Femur (tissue), 1 donor: ENCODE measurements at places on chromosomes 4 and X.

GRCh38 chrX:105017641-105018040, 202.9 kb downstream of the TEX13A start:
- no peak for DNase-seq

GRCh38 chrX:18994713-18995112, 10.8 kb upstream of the PHKA2 start:
- no peak for DNase-seq

GRCh38 chr4:38124961-38125360, 164.8 kb downstream of the PTTG2 start:
- no peak for DNase-seq

DNA sequence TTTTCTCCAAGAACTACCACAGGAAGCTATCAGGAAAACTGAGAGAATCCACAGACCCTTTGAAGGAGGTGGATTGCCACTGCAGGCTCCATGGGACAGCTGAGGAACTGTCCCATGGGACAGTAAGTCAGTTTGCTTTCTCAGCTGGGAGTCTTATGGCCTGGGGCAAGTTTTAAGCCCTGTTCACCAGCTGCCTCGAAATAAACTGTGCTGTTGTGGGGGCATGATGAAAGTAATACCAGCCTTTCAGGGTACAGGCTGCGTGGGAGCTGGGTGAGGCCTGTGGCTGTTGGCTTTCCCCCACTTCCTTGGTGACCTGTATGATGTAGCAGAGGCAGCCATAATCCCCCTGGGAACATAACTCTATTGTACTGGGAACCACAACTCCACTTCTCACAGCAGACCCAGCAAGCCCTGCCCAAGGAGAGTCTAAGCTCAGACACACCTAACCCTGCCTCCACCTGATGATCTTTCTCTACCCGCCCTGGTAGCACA, 452.1 kb downstream of the STPG2 start:
- no peak for DNase-seq

DNA sequence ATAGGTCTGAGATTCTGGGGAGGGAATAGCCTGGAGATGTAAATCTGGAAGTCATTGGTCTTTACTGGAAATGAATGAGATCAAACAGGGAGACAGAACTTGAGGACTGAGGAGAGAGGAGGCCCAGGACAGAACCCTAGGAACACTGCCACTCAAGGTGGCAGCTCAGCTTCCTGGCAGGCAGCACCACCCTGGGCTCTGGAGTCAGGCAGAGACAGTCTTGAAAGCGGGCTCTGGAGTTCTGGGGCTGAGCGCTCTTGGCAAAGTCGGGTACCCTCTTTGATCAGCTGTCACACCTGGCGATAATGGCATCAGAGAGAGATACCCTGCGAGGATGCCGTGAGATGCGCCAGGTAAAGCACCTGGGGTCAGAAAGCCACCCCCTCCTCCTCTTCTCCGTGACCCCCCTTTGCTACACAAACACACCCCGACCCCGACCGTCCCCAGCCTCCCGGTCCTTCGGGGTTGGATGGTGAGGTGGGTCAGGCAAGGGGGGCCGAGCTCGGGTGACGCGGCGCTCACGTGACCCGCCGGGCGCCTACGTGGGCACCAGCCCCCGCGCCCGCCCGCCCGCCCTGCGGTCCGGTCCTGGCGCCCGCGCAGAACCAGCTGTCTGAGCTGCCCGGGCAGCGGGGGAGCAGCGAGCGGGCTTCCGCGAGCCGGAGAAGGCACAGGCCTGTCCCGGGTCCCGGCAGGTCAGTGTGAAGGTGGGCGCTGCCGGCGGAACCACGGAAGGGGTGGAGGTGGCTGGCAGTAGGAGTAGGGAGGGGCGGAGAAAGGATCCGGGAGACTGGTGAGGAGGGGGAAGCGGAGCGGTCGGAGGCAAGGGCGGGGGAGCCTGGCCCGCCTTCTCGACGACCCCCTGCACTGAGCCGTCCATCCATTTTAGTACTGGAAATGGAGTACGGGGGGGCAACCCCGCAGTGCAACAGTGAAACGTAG, at the start of gene TCEAL3:
TSS of gene TCEAL3 (plus strand) at position 600 of the 942 bp plus-strand sequence. CDS start 1,102 bp downstream, outside the sequence.
- peak; percentile 65 for DNase-seq

DNA sequence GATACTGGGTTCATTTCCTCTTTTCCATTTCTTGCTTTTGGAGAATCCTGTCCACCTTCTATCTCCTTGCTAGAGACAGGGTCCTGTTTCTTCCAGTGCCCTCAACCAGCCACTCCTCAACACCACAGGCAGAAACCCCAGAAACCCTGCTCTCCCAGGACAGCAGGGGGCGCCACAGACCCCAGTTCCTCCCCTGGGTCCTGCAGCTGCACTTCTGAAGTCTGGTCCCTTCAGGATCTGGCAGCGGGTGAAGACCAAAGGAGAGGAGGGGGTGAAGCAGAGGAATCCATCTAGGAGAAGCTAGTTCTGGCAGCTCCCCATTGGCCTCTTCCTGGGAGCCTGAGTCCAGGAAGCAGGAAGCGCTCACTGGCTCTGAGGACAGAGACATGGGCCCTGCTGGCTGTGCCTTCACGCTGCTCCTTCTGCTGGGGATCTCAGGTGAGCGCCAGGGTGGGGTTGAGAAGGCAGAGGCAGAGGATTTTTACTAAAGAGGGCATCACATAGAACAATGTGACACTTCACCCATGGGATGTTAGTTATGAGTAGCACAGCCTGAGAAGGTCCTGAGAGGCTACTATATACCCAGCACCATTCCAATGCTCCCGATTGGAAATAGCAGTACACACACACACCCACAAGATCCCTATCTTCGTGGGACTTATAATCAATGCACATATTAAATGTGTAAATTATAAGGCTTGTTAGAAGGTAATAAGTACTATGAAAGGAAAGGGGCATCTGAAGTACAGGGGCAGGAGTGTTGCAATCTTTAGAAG, at the start of gene PRSS48:
TSS of gene PRSS48 (plus strand) at position 375 of the 776 bp plus-strand sequence. CDS start at position 387, 12 bp downstream.
- DNase-seq = peak; percentile 50

DNA sequence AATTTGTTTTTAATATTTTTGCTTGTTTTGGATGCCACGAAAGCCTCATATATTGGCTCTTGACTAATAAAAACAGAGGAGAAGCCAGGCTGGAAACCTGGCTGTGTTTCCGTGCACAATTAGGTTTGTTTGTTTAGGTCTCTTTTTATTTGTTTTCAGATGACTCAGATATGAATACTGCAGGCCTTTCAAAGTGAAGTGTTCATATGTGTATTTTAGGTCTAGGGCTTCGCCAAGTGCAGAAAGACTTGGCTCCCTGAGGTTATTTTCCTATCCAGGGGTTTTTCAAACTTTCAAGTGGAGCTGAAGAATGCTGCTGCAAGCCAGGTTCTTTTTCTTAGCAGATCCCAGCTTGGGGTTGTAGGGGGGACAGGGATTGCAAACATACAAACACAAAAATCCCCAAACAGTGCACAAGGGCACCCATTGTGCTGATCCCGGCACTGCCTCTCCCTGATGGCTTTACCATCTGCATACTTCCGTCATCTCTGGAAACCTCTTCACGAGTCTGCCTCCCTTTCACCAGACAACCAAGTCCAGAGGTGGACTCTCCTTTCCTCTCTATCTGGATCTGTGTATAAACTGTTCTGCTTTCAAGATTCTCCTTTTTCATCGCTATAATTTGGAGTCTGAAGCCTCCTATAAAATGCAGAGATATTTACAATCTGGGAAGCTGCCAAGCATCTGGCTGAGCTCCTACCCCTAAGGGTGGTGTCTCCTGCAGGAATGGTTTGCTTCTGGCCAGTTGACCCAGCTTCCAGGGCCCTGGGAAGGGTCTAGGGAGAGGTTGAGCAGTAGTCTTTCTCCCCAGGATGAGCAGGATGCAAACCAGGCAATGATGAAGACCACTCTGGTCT, 108.6 kb downstream of the SMIM20 start:
- peak; percentile 86 for DNase-seq

- no peak for DNase-seq
Measured at GRCh38 chr4:28391877-28392276, 1531.2 kb downstream of the STIM2 start.

- no peak for DNase-seq
Measured at GRCh38 chr4:124432500-124432899, 280.0 kb downstream of the ANKRD50 start.

- no peak for DNase-seq
Measured at GRCh38 chrX:100883654-100884053, 9.5 kb upstream of the NOX1 start.

DNA sequence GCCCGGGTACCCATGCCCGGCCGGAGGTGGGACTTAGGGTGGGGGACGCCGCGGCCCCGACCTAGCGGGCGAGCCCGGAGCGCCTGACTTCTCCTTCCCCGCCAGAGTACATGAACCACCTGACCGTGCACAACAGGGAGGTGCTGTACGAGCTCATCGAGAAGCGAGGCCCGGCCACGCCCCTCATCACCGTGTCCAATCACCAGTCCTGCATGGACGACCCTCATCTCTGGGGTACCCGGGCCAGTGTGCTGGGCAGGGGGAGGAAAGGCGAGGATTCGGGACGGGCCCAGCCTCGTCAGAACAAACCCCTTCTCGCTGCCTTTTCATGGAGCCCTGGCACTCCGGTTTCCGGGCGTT, 622 bp downstream of the TAFAZZIN start:
- peak; percentile 74 for DNase-seq

DNA sequence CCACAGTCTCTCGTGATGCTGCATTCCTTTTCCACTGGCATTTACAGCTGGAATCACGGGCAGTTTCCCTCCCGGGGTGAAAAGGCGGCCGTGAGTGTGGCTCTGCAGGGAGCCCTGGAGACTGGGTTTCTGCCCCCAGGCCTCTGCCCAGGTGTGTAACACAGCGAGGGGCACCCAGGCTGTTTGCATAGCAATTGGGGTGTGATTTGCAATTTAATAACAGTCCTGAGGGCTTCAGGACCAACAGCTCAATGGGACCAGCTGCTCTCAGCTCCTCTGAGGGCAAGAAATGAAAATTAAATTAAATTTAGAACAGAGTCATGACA, 99.0 kb upstream of the SHOX start:
- DNase-seq = no peak

- peak; percentile 63 for DNase-seq
Measured at GRCh38 chr4:80931631-80932081, 98.9 kb upstream of the BMP3 start.

DNA sequence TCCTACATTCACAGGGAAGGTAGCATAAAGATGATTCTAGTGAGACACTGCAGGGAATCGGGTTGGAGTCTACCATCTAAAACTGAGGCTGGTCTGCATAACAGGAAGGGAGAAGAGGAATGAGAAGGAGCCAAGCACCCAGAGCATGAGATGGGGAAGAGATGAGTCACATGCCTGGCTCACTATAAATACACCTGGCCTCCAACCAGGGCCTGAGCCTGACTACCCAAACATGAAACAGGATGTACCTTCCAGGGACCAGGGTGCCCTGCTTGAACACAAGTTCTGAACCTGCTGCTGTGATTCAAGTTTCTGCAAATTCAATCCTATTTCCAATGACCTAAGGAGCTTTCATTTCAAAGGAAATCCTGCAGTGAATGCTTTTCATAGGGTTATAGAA, 24.9 kb downstream of the CD99L2 start:
- DNase-seq = no peak

DNA sequence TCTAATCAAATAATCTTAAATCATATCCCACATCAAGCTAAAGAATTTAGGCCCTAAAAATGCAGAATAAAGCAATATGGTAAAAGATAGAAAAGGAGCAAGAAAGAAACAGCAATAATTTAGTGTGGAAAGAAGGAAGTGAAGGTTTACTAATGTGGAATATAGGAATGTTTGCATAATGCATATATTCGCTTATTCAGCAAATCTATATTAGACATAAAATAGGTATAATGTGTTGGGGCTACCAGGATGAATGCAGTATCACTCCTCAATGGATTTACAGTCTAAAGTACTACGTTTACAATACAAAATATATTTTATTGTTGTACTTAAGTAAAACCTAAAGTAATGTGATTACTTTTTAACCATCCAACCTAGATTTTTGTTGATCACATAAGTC, 4.7 kb downstream of the CENPE start:
- no peak for DNase-seq

DNA sequence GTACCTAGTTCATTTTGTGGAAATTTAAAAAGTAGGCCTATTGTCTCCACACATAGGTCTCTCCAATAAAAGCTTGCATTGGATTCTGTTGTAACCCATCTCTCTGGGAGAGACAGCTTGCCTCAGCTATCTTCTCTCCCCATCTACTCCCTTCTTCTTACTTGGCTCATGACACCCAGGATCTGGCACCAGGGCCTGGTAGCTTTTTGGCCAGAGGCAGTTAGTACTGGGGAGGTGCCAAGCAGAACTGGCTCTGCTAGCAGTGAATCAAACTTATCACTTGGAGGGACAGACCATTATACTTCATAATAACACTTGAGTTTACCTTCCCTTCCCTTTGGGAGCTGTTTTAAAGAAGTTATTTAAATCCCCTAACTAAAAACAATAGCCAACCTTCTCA, 31.8 kb downstream of the PLAC1 start:
- no peak for DNase-seq

GRCh38 chr4:53676402-53676871, 85.2 kb upstream of the LNX1 start:
- no peak for DNase-seq

DNA sequence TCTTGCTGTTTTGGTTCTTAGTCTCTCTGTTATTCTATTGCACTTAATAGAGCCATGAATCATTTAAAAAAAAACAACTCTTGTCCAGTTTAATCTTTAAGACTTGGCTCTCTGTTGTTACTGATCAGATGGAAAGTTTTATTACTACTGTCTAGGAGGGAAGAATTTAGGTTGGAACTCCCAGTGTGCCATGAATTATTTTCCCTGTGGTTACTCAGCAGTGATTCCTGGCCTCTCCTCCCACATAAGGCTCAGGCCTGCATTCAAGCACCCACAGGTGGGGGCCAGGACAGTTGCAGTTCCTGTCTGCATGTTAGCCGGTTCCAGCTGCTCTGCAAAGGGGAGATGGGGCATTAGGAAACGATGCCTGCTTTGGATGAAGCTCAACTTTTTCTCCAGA, 29.8 kb upstream of the ESX1 start:
- no peak for DNase-seq

DNA sequence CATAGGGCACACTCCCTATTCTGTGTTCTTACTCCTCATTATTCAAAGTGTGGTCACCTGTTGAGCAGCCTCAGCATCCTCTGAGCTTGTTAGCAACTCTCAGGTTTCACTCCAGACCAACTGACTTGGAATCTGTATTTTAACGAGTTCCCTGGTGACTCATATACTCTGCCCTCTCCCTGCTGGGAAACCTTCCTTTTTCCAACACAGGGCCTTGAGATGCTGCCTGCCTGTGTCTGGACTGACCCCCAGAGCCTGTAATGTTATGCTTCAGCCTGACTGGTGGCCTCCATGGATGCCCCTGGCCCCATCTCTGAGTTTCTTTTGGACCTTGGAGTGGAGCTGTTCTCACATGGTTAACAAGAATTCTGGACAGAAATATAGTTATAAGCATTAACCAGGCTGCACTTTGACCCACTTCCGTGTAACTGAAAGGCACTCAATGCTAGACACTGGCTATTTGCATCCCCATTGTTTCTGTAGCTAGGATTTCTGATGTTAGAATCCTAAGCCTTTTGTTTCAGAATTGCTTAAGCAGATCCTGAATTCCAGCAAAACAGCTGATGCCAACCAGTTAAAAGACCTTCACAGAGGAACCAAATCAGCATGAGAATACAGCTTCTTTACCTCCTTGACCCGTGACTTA, 262.6 kb downstream of the STIM2 start:
- DNase-seq = no peak
